CD4-positive, CD25-positive, alpha-beta regulatory T cell (primary cell): ENCODE measurements at places on chromosomes 2 and 18.

GRCh38 chr2:44615950-44616518 lies 254.3 kb downstream of the CAMKMT start:
- no peak overlapping the region for H3K27ac ChIP-seq
- H3K4me3 ChIP-seq = peak overlapping the region; percentile 71
- H3K36me3 ChIP-seq = no peaks in the 10 kb centered on the region
- H3K27me3 ChIP-seq = no peaks in the 10 kb centered on the region

- H3K4me3 ChIP-seq = no peak overlapping the region
- DNase-seq = no peak
- H3K27me3 ChIP-seq = peaks cover 11% of the 10 kb centered on the region
These were observed 62.0 kb upstream of the SRD5A2 start for GRCh38 chr2:31642707-31643106.

- H3K4me1 ChIP-seq = no peaks in the 10 kb centered on the region
- H3K27ac ChIP-seq = no peak overlapping the region
- no peaks in the 10 kb centered on the region for H3K27me3 ChIP-seq
- no peak for DNase-seq
- H3K36me3 ChIP-seq = peaks cover 81% of the 10 kb centered on the region
- no peak overlapping the region for H3K4me3 ChIP-seq
These were observed 14.9 kb downstream of the PIKFYVE start for GRCh38 chr2:208280933-208281332.

GRCh38 chr2:218051903-218052302 lies 17.1 kb upstream of the RUFY4 start:
- H3K27me3 ChIP-seq = peaks cover 10% of the 10 kb centered on the region
- no peak overlapping the region for H3K27ac ChIP-seq
- no peak overlapping the region for H3K4me3 ChIP-seq
- no peaks in the 10 kb centered on the region for H3K4me1 ChIP-seq
- H3K36me3 ChIP-seq = no peaks in the 10 kb centered on the region

DNA sequence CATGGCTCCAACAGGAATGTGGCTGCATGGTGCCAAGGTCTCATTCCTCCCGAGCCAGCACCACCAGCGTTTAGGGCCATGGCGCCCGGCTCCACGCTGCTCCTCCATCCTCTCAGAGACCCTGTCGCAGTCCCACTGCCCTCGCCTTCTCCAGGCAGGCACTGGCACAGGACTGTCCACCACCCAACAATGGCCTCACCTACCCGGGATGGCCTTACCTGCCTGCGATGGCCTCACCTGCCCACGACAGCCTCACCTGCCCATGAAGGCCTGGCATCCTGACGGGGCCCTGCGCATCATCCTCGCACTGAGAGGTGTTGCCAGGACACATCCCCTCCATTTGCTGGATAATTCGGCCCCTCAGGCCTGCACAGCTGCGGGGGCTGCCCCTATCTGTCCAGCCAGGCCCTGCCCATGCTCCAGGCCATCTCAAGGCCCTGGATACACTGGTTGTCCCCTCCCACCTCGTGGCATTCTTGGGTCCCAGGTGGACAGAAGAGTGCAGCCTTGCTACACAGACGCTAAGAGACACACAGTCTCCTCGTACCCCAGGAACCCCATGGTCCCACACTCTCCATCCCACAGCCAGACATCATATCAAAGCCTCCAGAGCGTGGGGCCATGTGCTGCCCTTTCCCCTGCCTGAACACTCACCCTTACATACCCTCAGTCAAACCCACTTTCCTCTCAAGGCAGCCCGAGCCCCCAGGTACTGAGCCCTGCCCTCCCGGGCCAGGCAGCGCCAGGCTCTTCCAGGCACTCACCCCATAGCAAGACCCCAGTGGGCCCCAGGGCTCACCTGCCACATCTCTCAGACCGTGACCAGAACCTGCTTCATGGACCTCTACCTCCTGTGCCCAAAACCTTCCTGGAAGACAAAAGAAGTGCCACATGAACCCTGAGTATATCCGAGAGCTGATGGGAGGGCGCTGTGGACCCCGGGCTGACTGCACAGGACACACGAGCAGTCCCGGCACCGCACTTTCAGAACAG lies 268.6 kb downstream of the EIPR1 start:
- no peak overlapping the region for H3K27ac ChIP-seq
- H3K36me3 ChIP-seq = no peaks in the 10 kb centered on the region
- DNase-seq = no peak
- H3K4me1 ChIP-seq = no peaks in the 10 kb centered on the region
- H3K4me3 ChIP-seq = no peak overlapping the region
- no peaks in the 10 kb centered on the region for H3K27me3 ChIP-seq
